Stimulated activated naive CD4-positive, alpha-beta T cell treated with Interleukin-2 at 50 U/mL for 16 hours (primary cell): ENCODE measurements at places on chromosomes 6 and 20.

DNA sequence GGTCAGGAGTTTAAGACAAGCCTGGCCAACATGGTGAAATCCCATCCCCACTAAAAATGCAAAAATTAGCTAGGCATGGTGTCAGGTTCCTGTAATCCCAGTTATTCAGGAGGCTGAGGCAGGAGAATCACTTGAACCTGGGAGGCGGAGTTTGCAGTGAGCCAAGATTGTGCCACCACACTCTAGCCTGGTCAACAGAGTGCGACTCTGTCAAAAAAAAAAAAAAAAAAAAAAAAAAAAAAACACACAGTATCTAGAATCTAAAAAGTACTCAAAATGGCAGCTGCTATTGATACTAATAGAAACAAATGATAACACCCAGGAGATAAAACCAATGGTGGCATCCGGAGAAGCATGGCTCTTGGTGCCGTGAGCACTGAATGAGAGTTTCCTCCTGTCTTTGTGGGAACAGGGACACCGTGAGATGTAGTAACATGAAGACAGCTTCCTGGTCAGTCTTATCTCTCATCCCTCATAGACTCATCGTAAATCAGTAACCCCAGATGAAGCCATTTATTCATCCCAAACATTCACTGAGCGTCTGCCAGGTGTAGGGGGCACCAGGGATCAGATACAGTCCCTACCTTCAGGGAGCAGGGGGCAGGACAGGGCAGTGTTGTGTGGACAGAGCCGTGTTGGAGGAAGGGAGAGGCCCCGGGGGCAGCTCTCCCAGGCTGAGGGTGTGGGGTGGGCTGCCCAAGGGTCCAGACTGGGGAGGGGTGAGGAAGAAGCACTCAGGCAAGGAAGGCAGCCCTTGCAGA lies 66.1 kb downstream of the SYNJ2 start:
- no peak for DNase-seq

DNA sequence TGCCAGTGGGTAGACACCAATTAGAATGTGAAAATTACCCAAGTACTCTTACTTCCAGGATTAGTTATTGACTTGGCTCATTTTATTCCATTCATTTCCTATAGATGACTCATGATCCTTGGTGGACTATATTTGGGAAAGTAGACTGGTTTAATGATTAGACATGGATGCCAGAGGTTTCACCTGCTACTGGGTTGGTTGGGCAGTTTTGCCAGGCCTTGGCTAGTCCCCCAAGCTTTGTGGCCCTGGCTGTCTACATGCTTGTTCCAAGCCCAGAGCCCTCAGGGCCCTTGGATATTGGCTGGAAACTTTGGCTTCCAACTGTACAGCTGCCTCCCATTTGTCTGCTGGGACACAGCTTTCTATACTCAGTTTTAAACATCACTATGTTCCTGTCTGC lies 104.1 kb downstream of the ZFP64 start:
- no peak for DNase-seq

- no peak for DNase-seq
Measured at GRCh38 chr6:165922309-165922794, 245.3 kb downstream of the TBXT start.

- no peak for DNase-seq
Measured at GRCh38 chr20:52139986-52140385, 51.6 kb downstream of the ZFP64 start.

- no peak for DNase-seq
Measured at GRCh38 chr6:21937466-21937865, 343.9 kb downstream of the SOX4 start.

DNA sequence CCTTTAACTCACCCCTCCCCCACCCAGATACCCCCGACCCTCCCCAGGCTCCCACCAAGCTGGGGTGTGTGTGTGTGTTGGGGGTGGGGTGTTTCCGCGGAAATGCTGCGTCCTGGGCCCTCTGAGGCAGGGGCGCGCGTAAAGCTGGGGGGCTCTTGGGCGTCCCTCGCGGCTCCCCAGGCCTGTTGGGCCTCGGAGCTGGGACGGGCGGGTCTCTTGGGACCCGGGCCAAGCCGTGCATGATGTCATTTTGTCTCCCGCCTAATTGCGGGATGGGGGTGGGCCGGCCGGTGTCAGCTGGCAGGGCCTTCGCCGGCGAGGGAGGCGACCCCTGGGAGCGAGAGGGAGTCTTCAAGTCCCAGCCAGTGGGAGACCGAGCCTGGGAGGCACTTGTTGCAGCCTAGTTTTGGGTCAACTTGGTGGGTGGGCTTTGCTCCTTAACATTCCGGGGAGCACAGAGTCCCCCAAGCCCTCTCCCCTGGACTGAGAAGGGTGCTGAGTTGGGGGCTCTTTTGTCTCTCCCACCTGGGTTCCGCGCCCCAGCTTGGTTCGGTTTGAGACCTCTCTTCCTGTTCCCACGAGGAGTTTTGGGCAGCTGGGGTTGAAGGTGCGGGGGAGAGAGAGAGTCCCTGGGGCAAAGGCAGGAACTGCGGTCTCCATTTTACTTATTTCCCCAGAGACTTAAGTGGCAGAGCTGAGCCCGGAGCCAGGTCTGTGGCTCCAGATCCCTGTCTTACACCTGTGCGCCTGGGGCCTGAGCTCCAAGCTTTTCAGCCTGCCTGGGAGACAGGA lies 623 bp downstream of the MYBL2 start:
- DNase-seq = no peak

- no peak for DNase-seq
Measured at GRCh38 chr6:127481628-127482027, 22.4 kb upstream of the KIAA0408 start.

GRCh38 chr6:85662251-85662650 lies 19.6 kb upstream of the SYNCRIP start:
- DNase-seq = no peak

GRCh38 chr20:48024539-48024938 lies 239.3 kb upstream of the SULF2 start:
- DNase-seq = no peak

DNA sequence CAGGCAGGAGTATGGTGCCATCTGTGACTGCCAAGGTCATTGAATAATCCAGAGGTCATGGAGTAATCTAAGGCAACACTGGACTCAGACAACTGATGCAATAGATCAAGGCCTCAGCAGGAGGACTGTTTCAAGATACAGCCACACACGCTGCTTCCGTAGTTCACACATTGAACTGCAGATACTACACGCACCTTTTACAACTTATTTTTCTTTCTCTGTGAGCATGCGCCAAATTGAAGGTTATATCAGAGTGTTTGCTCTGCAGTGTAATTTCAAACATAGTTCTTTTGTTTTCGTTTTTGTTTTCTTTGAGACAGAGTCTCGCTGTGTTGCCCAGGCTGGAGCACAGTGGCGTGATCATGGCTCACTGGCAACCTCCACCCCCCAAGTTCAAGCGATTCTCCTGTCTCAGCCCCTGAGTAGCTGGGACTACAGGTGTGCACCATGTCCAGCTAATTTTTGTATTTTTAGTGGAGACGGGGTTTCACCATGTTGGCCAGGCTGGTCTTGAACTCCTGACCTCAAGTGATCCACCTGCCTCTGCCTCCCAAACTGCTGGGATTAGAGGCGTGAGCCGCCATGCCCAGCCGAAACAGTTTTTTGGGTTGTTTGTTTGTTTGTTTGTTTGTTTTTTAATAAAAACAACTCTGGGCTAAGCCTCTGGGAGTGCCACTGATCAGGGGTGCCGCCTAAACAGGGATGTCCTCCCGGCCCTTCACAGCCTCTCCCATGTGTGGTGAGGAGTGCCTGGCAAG lies 96.6 kb upstream of the NAA20 start:
- no peak for DNase-seq

GRCh38 chr6:21590346-21590745 lies 3.2 kb upstream of the SOX4 start:
- DNase-seq = no peak

- DNase-seq = no peak
Measured at GRCh38 chr6:112701201-112701600, 354.1 kb downstream of the RFPL4B start.

DNA sequence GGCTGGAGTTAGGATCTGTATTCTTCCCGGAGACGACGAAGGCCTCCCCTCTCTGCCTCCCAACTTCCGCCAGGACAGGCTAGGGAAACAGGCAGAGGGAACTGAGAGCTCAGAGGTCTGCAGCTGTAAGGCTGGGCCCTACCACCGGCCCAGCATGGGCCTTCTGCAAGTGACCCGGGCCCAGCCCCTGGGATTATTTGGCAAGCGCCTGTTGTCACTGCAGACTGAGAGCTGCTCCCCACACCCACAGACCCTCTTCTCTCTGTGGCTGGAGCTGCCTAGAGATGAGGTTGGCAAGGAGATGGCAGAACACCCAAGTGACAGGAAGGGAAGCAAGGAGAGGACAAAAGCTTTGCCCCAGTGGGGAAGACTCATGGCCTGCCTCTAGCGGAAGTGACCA lies 212.6 kb downstream of the ZDHHC14 start:
- DNase-seq = no peak
